CD4-positive, alpha-beta T cell treated with Interleukin-4 for 1 hour (primary cell): ENCODE measurements at places on chromosomes 12 and 14.

- DNase-seq = no peak
Observed at GRCh38 chr12:46717868-46718267, 107.9 kb downstream of the SLC38A4 start.

GRCh38 chr12:116360579-116361413 is 83.3 kb upstream of the MED13L start:
- DNase-seq = peak; percentile 56

DNA sequence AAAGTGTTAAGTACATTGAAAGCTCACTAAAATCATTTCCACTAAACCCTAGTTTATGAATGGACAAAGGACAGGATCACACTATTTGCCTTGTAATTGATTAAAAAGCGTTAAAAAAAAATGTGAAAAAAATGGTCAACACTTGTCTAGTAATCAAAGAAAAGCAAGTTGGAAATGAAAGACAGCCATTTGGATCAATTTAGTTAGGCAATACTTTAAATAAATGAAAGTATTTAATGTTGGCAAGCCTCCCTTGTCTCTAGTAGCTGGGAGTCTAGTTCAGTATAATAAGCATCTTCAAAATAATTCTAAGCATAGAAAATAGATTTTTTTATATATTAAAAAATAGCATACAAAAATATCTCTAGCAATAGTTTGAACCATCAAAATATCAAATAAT is 14.2 kb upstream of the CNIH1 start:
- no peak for DNase-seq

GRCh38 chr14:95328729-95329503 is 9.2 kb upstream of the CLMN start:
- DNase-seq = no peak

DNA sequence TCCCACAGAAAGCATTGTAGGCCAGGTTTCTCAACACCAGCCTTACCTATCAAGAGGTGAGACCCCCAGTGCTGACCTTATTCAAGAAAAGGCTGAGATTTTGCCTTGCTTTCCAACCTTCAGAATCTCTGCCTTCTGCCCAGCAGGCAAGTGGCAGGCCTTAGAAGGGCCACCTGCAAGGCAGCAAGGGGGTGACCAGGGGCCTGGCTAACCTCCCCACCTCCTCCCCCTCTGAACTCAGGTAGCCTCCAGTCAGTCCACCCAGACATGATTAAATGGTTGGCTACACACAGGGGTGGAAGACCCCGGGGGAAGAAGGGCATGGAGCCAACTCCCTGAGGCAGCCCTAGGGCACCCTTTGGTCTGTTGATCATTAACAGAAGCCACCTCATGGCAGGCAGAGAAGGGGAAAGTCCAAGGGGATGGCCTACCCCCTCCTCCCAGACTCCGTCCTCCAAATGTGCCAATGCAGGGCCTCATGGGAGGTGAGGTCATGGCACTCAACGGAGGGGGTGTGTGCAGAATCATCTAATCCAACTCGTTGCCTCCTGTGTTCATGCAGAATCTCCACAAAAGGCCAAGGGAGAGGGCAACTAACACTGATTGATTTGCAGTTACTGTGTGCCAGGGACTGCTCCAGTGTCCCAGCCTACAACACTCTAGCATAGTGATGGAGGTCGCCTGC is 8.5 kb downstream of the ZFP36L1 start:
- DNase-seq = no peak
